ENCODE measurements at places on chromosomes 16 and 17. TPM values are rescaled to one million over a fixed set of nuclear protein-coding genes. Genes with fewer than 3 reads are reported as not detected.

- no peak for DNase-seq
Observed at GRCh38 chr17:7884581-7885366, 3.8 kb upstream of the CHD3 start.

Gene CDYL2
- total RNA-seq, result 9.4 TPM

Gene OR4D2
- total RNA-seq, result not detected

DNA sequence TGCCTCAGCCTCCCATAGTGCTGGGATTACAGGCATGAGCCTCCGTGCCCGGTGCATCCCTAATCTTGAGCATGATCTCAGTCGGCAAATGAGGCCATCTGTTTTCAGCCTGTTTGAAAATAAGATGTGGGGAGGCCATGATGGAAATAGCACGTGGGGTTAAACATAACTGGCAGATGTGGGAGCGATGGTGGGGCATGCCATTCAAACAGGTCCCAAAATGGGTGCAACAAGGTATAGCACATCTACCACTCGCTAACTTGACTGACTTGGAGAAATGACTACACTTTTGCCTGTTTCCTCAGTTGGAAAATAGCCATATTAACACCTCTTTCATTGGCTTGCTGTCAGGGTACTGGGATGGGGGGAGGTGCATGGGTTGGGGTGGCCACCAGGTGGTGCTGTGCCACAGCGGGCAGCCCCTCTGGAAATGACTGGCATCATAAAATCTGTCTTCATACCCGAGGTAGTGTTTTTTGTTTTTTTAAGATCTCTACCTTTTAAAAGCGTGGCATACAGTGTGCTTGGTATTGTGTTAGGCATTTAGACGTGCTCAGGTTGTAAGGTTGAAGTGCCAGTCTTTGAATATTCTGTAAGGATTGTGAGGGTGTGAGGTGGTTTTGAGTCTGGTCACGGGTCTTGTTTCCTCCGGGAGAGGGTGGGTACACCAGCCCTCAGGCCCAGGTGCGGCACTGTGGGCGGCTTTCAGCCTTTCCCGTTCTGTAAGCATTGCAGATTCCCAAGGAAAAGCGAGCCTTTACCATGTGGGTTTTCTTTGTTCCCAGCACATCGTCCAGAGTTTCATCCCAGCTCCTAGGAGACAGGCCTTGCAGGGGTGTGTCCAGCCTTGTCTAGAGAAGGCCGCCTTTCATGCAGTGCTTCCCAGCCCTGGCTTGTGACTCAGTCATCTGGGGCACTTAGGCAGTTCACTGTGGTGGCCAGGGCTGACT lies 2.9 kb upstream of the TTYH2 start:
- DNase-seq, result peak; percentile 73

Gene TPSD1
- not detected for total RNA-seq

GRCh38 chr16:60712144-60712543 lies 1324.1 kb downstream of the CDH8 start:
- DNase-seq, result no peak

Gene PLA2G10
- not detected for total RNA-seq

All from frontal cortex (tissue), 4 donors.